Vagina (tissue), 2 donors: ENCODE measurements at places on chromosomes 2 and 18. TPM values are rescaled to one million over a fixed set of nuclear protein-coding genes. Genes with fewer than 3 reads are reported as not detected.
A peak's percentile ranks its signal among the peaks of the same experiment; 100 is the strongest.

Gene CYRIA
- total RNA-seq, result 12.5 TPM

DNA sequence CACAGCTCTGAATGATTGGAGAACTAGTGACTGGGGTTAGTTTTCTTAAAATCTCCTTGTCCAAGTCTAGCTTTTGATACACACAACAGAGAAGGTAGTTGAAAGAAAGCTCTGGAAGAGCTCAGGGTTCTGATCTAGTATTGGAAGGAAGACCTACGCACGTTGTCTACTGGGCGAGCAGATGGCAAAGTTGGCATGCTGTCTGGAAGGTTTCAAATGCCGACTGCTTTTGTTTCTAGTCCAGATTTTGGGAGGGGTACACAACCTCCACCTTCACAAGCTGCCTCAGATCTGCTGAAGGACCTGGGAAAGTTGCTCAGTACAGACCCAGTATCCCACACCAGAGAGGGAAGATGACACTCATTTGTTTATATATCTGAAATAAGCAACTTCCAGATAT lies 507.3 kb downstream of the RNF144A start:
- no peak overlapping the region for H3K27ac ChIP-seq
- no peaks in the 10 kb centered on the region for H3K4me1 ChIP-seq
- no peaks in the 10 kb centered on the region for H3K36me3 ChIP-seq

Gene FBXO48
- total RNA-seq, result 1.2 TPM

Gene SCYGR4
- total RNA-seq, result not detected

Gene ABCB11
- not detected for total RNA-seq

Gene CYP27A1
- 30.0 TPM for total RNA-seq

DNA sequence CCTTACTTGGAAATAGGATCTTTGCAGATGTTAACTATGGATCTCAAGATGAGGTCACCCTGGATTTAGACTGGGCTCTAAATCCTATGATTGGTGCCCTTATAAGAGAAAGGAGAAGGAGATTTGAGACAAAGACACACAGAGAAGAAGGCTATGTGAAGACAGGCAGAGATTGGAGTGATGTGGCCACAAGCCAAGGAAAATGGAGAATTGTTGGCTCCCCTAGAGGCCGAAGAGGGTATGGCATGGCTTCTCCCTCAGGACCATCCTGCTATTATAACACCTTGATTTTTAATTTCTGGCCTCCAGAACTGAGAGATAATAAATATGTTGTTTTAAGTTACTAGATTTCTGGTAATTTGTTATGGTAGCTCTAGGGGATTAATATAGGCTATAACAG lies 7.6 kb downstream of the CYBRD1 start:
- no peaks in the 10 kb centered on the region for H3K27me3 ChIP-seq
- no peak overlapping the region for H3K4me3 ChIP-seq
- peaks cover 80% of the 10 kb centered on the region for H3K4me1 ChIP-seq
- no peaks in the 10 kb centered on the region for H3K36me3 ChIP-seq

DNA sequence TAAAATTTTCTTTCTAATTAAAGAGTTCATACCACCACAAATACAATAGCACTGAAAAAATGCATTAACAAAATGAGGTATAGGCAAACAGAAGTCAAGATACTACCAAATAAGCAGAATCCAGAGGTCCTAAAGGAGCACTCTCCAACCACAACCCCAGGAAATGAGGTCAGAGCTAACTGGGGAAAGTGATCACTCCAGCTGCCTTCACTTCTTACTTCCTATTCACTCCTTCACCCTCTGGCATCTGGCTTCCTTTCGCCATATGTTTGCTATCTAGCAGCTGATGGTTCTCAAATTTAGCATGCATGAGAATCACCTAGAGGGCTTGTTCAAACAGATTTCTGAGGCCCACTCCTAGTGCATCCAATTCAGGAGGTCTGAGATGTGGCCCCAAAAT lies 212.6 kb upstream of the ACVR2A start:
- H3K36me3 ChIP-seq, result no peaks in the 10 kb centered on the region
- no peaks in the 10 kb centered on the region for H3K27me3 ChIP-seq
- peaks cover 4% of the 10 kb centered on the region for H3K4me1 ChIP-seq
- DNase-seq, result no peak
- H3K27ac ChIP-seq, result no peak overlapping the region
- H3K4me3 ChIP-seq, result no peak overlapping the region

Gene SNX17
- total RNA-seq, result 99.2 TPM

Gene DQX1
- 9.6 TPM for total RNA-seq

GRCh38 chr2:102106133-102106556 lies 36.4 kb upstream of the IL1R1 start:
- no peak for DNase-seq
- H3K36me3 ChIP-seq, result no peaks in the 10 kb centered on the region
- no peak overlapping the region for H3K4me3 ChIP-seq
- peak overlapping the region; percentile 83 for H3K27ac ChIP-seq
- H3K27me3 ChIP-seq, result no peaks in the 10 kb centered on the region

GRCh38 chr2:150681120-150681804 lies 193.8 kb upstream of the RND3 start:
- no peak overlapping the region for H3K4me3 ChIP-seq
- H3K27ac ChIP-seq, result peak overlapping the region; percentile 55
- no peaks in the 10 kb centered on the region for H3K36me3 ChIP-seq
- no peaks in the 10 kb centered on the region for H3K4me1 ChIP-seq

- H3K4me3 ChIP-seq, result no peak overlapping the region
- no peaks in the 10 kb centered on the region for H3K4me1 ChIP-seq
- no peaks in the 10 kb centered on the region for H3K27me3 ChIP-seq
- no peak overlapping the region for H3K27ac ChIP-seq
- no peaks in the 10 kb centered on the region for H3K36me3 ChIP-seq
These were observed 45.5 kb upstream of the LRRTM4 start for GRCh38 chr2:77567723-77568122.

GRCh38 chr2:181389524-181389923 lies 67.7 kb upstream of the ITGA4 start:
- H3K27ac ChIP-seq, result no peak overlapping the region
- no peaks in the 10 kb centered on the region for H3K36me3 ChIP-seq
- H3K4me1 ChIP-seq, result no peaks in the 10 kb centered on the region
- no peak overlapping the region for H3K4me3 ChIP-seq
- H3K27me3 ChIP-seq, result no peaks in the 10 kb centered on the region

GRCh38 chr18:78679613-78680260 lies 299.9 kb upstream of the SALL3 start:
- H3K36me3 ChIP-seq, result no peaks in the 10 kb centered on the region
- H3K4me1 ChIP-seq, result no peaks in the 10 kb centered on the region
- H3K27me3 ChIP-seq, result no peaks in the 10 kb centered on the region
- DNase-seq, result no peak
- no peak overlapping the region for H3K4me3 ChIP-seq

- no peak for DNase-seq
- peaks cover 51% of the 10 kb centered on the region for H3K4me1 ChIP-seq
- no peak overlapping the region for H3K27ac ChIP-seq
- no peak overlapping the region for H3K4me3 ChIP-seq
These were observed 25.2 kb downstream of the B3GNT2 start for GRCh38 chr2:62221141-62221540.

GRCh38 chr18:30712383-30712782 lies 330.2 kb downstream of the DSC3 start:
- no peaks in the 10 kb centered on the region for H3K27me3 ChIP-seq
- H3K27ac ChIP-seq, result no peak overlapping the region
- H3K4me3 ChIP-seq, result no peak overlapping the region
- DNase-seq, result no peak
- H3K4me1 ChIP-seq, result no peaks in the 10 kb centered on the region
- H3K36me3 ChIP-seq, result no peaks in the 10 kb centered on the region

- no peaks in the 10 kb centered on the region for H3K4me1 ChIP-seq
- no peaks in the 10 kb centered on the region for H3K27me3 ChIP-seq
- H3K36me3 ChIP-seq, result no peaks in the 10 kb centered on the region
- H3K4me3 ChIP-seq, result no peak overlapping the region
These were observed 255.9 kb upstream of the SPRED2 start for GRCh38 chr2:65688141-65688886.

- H3K36me3 ChIP-seq, result no peaks in the 10 kb centered on the region
- H3K27ac ChIP-seq, result no peak overlapping the region
- H3K4me3 ChIP-seq, result no peak overlapping the region
- H3K27me3 ChIP-seq, result no peaks in the 10 kb centered on the region
- H3K4me1 ChIP-seq, result no peaks in the 10 kb centered on the region
These were observed 67.8 kb downstream of the PSMG2 start for GRCh38 chr18:12770469-12771219.

DNA sequence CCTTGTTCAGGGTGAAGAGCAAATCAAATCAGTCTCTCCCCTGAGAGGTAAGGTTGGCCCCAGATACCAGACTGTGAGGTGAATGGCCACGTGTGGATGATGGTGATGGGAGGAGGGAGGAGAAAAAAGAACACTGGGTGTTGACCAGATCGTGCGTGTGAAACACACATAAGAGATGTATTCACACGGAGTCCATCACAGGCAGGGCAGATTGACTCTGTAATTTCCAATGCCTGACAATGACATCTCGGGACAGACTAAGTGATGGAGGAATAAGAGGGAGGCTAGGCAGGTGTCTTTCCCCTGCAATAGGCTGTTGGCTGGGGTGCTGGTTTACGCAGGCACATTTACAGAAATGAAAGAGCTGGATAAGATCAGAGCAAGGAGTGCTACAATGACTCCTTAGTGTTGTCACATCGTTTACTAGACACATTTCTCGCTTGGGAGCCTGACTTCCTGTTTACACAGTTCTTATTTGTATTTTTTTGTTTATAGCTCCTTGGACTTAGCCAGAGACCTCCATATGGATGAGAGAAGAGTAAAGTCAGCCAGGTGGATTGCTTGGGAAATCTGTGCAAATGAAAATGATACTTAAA lies 43.1 kb downstream of the CPO start:
- H3K27ac ChIP-seq, result no peak overlapping the region
- H3K36me3 ChIP-seq, result no peaks in the 10 kb centered on the region
- DNase-seq, result no peak
- H3K4me3 ChIP-seq, result no peak overlapping the region

GRCh38 chr2:207333599-207334300 lies 168.0 kb upstream of the KLF7 start:
- no peaks in the 10 kb centered on the region for H3K27me3 ChIP-seq
- DNase-seq, result no peak
- H3K27ac ChIP-seq, result peak overlapping the region; percentile 76
- no peaks in the 10 kb centered on the region for H3K36me3 ChIP-seq
- H3K4me3 ChIP-seq, result no peak overlapping the region

GRCh38 chr18:3081584-3081991 lies 68.6 kb upstream of the LPIN2 start:
- no peaks in the 10 kb centered on the region for H3K4me1 ChIP-seq
- no peak for DNase-seq
- no peaks in the 10 kb centered on the region for H3K36me3 ChIP-seq
- no peak overlapping the region for H3K27ac ChIP-seq
- no peak overlapping the region for H3K4me3 ChIP-seq
- no peaks in the 10 kb centered on the region for H3K27me3 ChIP-seq

DNA sequence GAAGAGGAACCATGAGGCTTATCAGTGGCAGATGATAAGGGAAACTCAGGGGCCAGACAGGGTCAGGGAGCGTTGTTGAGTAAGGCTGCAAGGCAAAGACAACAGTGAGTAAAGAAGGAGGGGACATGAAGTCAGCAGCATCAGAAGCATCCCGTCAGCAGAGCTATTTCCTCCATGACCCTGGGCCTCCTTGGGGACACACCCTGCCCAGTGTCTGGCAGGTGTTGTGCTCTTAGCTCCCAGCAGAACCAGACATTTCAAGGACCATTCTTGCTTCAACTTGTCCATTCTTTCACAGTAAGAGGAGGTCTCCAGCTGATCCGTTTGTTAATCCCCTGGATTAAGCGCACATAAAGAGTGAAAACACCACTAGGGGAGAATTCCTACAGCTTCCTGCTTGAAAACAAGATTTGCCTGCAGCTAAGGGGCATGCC lies 88.7 kb upstream of the MEIS1 start:
- no peaks in the 10 kb centered on the region for H3K4me1 ChIP-seq
- DNase-seq, result no peak
- no peak overlapping the region for H3K4me3 ChIP-seq
- no peak overlapping the region for H3K27ac ChIP-seq
- H3K36me3 ChIP-seq, result no peaks in the 10 kb centered on the region
- H3K27me3 ChIP-seq, result no peaks in the 10 kb centered on the region

DNA sequence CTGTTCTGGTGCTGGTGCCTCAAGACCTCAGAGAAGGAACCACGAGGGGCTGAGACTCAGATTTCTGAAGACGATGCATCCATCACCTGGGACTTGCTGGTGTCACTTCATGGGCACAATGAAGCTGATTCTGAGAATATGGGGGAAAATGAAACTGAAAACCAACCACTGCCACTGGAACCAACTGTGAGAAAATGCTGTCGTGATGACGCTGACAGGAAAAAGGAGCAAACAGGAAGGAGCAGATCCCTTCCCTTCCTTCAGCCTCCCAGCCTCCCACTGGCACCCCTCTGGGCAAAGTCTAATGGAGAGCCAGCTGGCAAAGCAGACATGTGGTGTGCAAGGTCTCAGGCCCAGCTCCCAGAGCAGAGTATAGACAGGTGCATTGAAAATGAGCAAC lies 109.7 kb downstream of the FOXI3 start:
- no peaks in the 10 kb centered on the region for H3K27me3 ChIP-seq
- H3K36me3 ChIP-seq, result no peaks in the 10 kb centered on the region
- no peak overlapping the region for H3K4me3 ChIP-seq
- no peaks in the 10 kb centered on the region for H3K4me1 ChIP-seq
- H3K27ac ChIP-seq, result no peak overlapping the region
- DNase-seq, result no peak

DNA sequence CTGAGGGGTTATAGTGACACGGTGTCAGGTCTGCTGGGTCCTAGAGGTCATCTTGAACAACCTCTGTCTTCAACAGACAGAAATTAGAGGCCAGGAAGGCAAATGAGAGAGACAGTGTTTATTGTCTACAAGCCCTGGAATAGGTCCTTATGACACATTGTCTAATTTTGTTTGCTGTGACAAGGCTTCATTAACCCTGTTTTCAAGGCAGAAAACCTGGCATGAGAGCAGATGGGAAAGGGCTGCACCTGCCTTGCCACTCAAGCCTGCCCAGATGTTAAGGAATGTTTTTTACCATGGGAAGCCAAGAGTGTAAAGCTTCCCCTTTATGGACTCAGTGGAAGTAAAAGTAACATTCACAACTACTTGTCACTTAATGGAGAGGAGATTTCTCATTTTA lies 275.3 kb downstream of the KCNS3 start:
- DNase-seq, result no peak
- no peak overlapping the region for H3K4me3 ChIP-seq
- no peaks in the 10 kb centered on the region for H3K4me1 ChIP-seq
- no peaks in the 10 kb centered on the region for H3K36me3 ChIP-seq

DNA sequence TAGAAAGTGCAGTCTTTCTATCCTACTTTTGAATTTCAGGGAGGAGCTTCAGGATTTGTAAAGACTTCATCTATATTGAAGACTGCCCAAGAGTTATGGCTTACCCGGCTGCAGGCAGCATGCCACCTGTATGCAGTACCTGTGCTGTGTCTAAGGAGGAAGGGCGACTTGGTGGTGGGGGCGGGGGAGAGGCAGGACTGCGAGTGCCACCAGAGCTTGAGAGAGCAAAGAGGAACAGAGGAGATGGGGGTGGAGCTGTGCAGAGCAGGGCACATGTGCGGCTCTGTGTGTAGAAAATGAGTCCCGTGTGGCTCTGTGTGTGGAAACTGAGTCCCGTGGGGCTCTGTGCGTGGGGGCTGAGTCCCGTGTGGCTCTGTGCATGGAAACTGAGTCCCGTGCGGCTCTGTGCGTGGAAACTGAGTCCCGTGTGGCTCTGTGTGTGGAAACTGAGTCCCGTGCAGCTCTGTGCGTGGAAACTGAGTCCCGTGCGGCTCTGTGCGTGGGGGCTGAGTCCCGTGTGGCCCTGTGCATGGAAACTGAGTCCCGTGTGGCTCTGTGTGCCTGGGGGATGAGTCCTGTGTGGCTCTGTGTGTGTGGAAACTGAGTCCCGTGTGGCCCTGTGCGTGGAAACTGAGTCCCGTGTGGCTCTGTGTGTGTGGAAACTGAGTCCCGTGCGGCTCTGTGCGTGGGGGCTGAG lies 43.2 kb downstream of the LDLRAD4 start:
- no peak overlapping the region for H3K4me3 ChIP-seq
- peak overlapping the region; percentile 37 for H3K27ac ChIP-seq
- DNase-seq, result no peak
- H3K4me1 ChIP-seq, result peaks cover 61% of the 10 kb centered on the region
- H3K27me3 ChIP-seq, result no peaks in the 10 kb centered on the region

Gene ALPP
- total RNA-seq, result not detected
